Renal pelvis (tissue), 12 donors: ENCODE measurements at places on chromosomes 12 and 14. TPM values are rescaled to one million over a fixed set of nuclear protein-coding genes. Genes with fewer than 3 reads are reported as not detected.

DNA sequence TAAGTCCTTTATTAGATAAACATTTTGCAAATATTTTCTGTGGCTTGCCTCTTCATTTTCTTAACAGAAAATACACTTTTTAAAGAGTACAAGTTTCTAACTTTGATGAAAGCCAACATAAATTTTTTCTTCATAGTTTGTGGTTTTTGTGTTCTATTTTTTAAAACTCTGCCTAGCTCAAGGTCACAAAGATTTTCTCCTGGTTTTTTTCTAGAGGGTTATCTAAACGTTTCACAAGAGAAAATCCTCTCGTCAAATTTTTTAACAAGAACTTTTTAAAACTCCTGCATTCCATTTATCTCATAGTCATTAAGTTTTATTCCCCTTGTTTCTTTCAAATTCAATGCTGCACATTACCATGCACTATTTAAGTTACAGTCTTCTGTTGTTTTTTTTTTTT lies 8.2 kb downstream of the AREL1 start:
- DNase-seq: no peak

DNA sequence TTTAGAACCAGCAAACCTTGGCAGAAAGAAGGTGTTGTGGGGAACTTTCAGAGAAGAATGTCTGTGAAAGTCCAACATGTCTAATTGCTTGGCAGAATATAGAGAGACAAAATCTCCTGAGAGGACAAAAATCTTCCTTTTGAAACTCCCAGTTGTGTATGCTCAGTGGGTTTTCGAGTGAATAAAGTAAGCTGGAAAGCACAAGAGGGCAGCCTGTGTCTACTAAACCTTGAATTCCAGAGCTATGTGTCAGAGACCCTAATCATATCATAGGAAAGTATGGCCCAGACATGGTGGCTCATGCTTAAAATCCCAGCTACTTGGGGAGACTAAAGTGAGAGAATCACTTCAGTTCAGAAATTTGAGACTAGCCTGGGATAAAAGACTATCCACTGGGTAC lies 661.2 kb downstream of the SLC16A7 start:
- no peak for DNase-seq

- DNase-seq: no peak
Observed at GRCh38 chr12:24499151-24500146, 449.5 kb downstream of the BCAT1 start.

GRCh38 chr14:77625360-77625759 lies 8.9 kb upstream of the SPTLC2 start:
- DNase-seq: no peak

DNA sequence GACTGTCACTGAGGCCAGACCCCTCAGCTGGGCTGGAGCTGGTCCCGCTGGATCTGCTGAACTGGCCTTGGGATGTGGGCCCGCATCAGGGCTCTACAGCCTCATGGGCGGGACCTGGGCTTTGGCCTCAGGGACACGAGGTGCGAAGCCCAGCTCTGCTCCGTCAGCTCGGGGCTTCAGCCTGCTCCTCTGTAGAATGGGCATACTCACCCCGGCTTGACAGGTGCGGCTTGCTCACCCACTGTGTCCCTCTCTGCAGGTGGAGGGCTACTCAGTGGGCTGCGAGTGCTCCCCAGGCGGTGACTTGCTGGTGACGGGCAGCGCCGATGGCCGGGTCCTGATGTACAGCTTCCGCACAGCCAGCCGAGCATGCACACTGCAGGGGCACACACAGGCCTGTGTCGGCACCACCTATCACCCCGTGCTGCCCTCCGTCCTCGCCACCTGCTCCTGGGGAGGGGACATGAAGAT lies 57.6 kb downstream of the BEGAIN start:
- DNase-seq: no peak

GRCh38 chr12:55492078-55492477 lies at the start of gene OR6C68:
TSS of gene OR6C68 (plus strand) at chr12:55492378. CDS start at chr12:55492378, 0 bp downstream.
- no peak for DNase-seq

DNA sequence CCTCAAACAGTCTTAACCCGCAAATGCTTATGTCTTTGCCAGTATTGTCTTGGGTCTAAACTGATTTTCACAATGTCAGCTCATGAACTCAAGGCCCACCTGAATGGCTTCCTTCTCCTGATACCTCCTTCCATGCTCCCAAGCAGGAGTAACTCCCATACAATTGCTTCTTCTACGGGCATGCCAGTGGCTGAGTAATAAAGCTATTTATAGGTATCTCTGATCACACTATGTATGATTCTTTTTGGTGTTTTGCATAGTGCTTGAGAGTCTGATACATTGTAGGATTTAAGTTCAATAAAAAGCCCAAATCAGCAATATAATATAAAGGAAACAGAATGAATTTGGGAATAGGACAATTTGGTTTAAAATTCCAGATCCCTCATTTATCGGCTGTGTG lies 235.0 kb upstream of the DCN start:
- DNase-seq: no peak

- no peak for DNase-seq
Observed at GRCh38 chr14:92585981-92586937, 72.7 kb downstream of the RIN3 start.

GRCh38 chr12:107545737-107546353 lies 139.8 kb upstream of the PWP1 start:
- DNase-seq: no peak

- DNase-seq: peak; percentile 62
Observed at GRCh38 chr12:54993181-54993835, 8.7 kb upstream of the TESPA1 start.

DNA sequence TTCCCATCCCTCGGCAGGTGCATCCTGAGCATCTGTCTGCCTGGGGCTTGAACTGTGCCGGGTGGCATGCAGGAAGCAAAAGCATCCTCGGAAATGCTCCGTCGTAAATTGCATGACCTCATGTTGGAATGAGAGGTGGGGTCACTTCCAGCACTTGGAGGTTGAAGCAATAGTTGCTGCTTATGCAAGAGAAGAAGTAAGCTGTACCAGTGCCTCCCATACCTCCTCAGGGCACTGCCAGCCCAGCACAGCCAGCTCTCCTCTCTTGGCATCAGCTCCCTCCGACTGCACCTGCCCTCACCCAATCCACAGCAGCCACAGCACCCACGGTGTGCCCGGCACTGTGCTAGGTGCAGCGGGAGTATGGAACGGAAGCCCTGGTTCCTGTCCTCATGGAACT lies 11.5 kb downstream of the TEAD4 start:
- no peak for DNase-seq

- DNase-seq: no peak
Observed at GRCh38 chr12:68109444-68110217, 49.9 kb downstream of the IFNG start.

GRCh38 chr12:129001826-129002225 lies 148.5 kb downstream of the GLT1D1 start:
- DNase-seq: no peak

GRCh38 chr12:124715121-124715990 lies 147.9 kb upstream of the NCOR2 start:
- no peak for DNase-seq

GRCh38 chr14:94009767-94010166 lies 12.7 kb downstream of the CCDC197 start:
- no peak for DNase-seq

DNA sequence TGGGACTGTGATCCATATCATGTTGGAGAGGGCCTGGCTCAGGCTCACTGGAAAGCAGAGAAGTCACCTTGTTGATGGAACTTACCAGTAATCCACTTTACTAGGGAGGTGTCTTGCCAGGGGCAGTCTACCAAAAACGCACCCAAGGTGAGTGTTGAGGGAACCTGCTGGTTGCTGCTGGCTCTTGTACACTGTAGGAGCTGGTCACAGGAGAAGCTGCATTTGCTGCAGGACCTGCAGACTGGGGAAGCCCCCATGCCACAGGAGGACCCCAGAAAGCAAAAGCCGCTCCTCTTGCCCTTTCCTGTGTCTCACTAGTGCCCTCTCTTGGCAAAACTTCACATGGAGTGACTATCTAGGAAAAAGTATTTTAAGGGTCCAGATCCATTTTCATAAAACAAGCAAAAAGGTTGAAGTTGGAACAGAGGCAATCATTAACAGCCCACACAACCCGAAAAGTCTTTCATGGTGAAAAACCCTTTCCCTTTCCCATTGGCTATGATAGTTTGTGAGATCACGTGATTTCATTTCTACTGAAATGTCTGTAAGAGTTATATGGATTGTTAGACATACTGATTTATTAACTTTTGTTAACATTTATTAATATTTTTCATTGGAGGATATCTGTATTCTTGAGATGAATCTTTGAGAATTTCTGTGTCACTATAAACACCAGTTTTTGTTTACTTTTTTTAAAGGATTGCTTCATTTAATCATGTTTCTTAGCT lies 59.2 kb downstream of the RASSF8 start:
- peak; percentile 26 for DNase-seq

DNA sequence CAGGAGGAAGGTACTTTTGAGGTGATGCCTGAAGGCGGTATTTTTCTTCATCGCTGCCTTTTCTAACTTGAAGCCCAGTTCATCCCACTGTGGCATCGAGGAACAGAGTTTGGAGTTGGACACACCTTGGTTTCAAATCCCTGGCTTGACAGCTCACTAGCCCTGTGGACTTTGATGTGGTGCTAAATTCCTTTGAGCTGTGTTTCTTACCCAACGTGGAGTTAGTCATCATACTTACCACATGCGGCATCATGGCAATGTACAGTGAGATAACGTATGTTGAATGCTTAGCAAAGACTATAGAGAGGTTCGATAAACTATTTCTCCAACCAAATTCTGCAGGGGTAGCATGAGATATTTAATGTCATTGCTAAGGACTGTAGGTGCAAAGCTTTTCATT lies 3.4 kb downstream of the PLEKHG3 start:
- DNase-seq: no peak

- no peak for DNase-seq
Observed at GRCh38 chr14:100692859-100693558, 33.7 kb upstream of the DLK1 start.

DNA sequence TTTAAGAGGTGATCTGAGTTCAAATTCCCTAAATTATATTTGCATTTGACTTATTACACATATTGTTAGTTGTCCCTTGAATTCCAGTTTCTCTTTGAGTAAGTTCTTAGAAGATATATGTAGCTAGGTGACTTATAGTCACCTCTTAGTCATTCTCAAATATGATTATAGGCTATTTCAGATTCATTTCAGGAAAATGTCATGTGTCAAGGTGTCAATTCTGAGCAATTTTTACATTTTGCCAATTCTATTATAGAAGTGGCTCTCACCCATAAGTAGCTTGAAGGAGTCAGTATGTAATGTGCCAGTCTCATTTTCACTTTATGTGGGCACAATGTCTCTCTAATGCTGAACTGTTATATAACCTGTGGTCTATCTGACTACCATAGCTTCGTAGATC lies 623.4 kb downstream of the DIO2 start:
- DNase-seq: no peak

DNA sequence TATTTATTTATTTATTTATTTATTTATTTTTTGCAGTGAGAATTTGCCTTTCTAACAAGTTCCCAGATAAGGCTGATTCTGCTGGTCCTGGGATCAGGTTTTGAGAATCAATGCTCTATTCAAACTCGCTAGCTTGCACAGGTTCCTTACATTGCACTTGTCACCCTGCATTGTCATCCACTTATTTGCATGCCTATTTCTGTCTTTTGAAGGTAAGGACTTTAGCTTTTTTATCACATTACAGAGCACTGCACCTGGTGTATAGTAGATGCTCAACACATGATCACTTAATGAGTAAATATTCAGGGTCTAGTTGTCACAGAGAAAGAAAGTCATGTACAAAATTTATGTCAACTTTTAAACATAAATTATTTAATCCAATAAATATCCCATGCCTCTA lies 219.7 kb upstream of the BTG1 start:
- DNase-seq: no peak

GRCh38 chr12:17588968-17589367 lies 501.0 kb downstream of the RERGL start:
- DNase-seq: no peak

- DNase-seq: no peak
Observed at GRCh38 chr12:29616664-29617406, 119.3 kb upstream of the OVCH1 start.

Gene CMKLR1
- 4.3 TPM for polyA plus RNA-seq

Gene TMEM30B
- 10.0 TPM for polyA plus RNA-seq

Gene NKX2-1
- polyA plus RNA-seq: not detected

Gene SOAT2
- polyA plus RNA-seq: 2.7 TPM

Gene APOLD1
- 10.3 TPM for polyA plus RNA-seq

Gene MTERF2
- 33.2 TPM for polyA plus RNA-seq

Gene ATG14
- polyA plus RNA-seq: 23.6 TPM

Gene LYSET
- 34.5 TPM for polyA plus RNA-seq

Gene OTUB2
- polyA plus RNA-seq: 4.2 TPM

Gene SLC25A47
- polyA plus RNA-seq: 0.04 TPM
